Astrocyte of the spinal cord (primary cell): ENCODE measurements at places on chromosomes 2 and 18.
A peak's percentile ranks its signal among the peaks of the same experiment; 100 is the strongest.

DNA sequence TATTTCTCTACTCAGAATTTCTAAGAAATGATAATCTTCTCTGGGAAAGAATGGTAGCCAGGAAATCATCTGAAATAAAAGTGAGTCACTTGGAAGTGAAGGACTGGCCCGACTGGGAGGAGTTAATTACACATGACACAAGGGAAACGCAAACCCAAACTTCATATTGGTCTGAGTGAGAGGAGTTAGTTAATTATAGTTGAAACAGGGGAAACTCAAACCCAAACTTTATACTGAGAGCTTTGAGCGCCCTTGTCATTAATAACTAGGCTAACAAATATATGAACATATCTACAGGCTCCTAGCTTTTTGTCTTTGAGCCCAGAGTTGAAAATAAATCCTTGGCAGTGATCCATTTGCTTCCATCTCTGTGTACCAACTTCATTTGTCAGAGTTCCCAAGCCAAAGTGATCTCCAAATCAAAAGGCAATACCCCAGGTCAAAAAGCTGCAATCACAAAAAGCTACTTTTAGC lies 187.8 kb upstream of the COL3A1 start:
- DNase-seq, result peak; percentile 84

DNA sequence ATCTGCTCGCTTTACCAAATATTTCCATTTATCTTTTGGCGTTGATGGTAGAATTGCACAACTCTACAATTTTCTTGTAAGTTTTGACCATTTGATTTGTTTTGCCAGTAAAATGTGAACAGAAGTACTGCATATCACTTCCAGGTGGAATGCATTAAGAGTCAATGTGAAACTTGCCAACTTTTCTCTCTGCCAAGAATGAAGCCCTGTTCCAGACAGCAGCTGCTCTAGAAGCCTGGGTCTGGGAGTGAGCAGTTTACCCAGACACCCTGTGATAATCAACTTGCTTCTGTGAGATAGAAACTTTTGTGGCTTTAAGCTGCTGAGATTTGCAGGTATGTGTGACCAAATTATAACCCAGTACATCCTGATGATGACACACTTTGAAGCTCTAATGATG lies 115.9 kb upstream of the SYT4 start:
- DNase-seq, result peak; percentile 42

- DNase-seq, result no peak
Measured at GRCh38 chr2:48525269-48525943, 4.5 kb upstream of the STON1 start.

DNA sequence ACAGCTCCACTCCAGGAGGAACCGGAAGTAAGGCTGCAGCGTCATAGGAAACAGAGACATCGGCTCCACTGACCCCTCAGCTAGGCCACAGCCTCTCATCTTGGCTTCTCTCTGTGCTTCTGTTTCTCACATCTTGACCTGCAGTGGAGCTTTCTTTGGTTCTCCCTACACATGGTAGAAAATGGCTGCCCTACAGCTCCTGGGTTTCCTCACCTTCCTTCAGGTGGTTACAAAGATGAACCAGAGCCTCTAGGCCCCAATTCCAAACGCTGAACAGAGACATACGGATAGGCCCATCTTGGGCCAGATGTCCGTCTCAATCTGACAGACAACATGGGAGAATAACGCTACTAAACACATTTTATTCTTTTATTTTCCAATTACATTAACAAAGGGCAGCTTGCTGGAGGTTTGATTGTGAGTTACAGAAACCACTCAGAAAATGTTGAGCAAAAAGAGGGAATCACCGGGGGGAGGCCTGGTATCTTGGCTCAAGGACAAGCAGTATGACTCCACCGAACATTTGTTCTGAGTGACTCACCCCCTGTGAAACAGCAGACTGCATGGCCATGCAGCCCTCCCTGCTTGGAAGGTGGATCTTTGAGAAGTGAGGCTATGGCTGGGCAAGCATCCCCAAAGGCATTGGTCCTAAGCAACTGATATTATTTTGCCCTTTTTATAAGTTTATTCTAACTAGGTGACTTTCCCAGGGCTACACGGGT lies 303.5 kb downstream of the CDCA7 start:
- peak; percentile 95 for DNase-seq

DNA sequence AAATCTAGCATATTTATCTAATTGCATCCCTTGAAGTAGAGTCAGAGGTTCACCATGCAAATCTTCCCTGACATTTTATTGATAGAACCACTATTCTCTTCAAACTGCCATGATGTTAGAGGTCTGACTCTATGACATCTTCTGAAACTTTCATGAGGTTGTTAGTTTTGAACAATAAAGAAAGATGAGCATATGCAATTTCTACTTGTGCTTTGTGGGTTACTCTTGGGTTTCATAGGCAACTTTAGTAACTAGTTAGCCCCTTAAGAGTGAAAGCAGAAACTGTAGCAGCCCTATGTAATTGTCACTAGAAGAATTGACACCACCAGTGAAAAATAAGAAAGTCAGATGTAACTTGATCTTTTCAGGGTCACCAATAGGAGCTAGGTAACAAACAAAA lies 53.1 kb upstream of the ZEB2 start:
- DNase-seq, result no peak

GRCh38 chr2:157509744-157510143 lies 65.9 kb upstream of the CYTIP start:
- no peak for DNase-seq

- no peak for DNase-seq
Measured at GRCh38 chr2:96537734-96538486, 1.4 kb downstream of the ARID5A start.

DNA sequence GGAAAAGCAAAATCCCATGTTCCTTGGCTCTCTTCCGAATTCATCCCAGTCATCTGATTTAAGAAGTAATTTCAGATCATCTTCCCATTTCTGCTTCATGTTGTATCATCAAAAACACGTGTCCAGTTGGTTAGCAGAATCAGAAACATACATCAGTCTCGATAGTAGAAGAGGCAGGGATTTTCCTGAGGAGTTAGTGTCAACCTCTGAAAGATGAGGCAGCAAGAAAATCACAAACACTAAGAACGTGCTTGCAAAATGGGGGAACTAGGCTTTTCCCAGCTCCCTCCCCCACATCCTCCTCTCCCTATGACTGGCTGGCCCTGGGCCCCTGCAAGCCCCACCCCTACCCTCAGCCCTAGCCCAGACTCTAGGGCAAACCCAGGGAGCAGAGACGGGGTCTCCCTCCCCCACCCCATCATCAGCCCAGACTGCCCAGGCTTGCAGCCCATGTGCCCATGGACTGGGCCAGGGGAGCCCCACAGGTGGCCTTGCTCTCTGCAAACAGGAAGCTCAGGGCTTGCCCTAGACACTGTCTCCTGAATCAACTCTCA lies 161.0 kb upstream of the ID2 start:
- DNase-seq, result no peak

- peak; percentile 48 for DNase-seq
Measured at GRCh38 chr18:5628512-5629255, 84.9 kb upstream of the EPB41L3 start.

GRCh38 chr2:12804091-12804856 lies 87.5 kb downstream of the TRIB2 start:
- no peak for DNase-seq

- no peak for DNase-seq
Measured at GRCh38 chr2:233438573-233439147, 84.4 kb downstream of the DGKD start.
